ENCODE measurements at places on chromosomes 3 and 15. TPM values are rescaled to one million over a fixed set of nuclear protein-coding genes. Genes with fewer than 3 reads are reported as not detected.
A peak's percentile ranks its signal among the peaks of the same experiment; 100 is the strongest.

The ADAMTSL3 gene
- total RNA-seq, result 23.4 TPM

DNA sequence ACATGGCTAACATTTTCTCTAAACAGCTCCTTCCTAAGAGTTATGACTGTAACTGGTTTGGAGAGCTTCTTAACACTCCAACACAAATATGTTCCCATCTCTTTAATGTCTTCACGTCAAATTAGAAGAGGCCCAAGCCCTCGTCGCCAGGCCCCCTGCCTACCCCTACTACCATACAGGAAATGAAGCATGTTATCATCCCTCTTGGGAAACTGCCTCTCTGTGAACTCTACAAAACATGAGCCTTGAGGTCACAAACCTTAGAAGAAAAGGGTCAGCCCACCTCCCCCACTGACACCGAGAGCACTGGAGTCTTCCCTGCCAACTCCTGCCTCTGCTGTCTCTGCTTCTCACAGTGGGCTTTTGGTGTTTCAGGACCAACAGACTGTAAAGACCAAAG is 243.1 kb upstream of the STT3B start:
- peak; percentile 58 for DNase-seq

The CEP19 gene
- 1.5 TPM for total RNA-seq

The CADPS gene
- total RNA-seq, result 0.98 TPM

The PRSS50 gene
- total RNA-seq, result 0.35 TPM

The SLC35G2 gene
- total RNA-seq, result 5.4 TPM

The RTP3 gene
- total RNA-seq, result not detected

The FBN1 gene
- 30.8 TPM for total RNA-seq

DNA sequence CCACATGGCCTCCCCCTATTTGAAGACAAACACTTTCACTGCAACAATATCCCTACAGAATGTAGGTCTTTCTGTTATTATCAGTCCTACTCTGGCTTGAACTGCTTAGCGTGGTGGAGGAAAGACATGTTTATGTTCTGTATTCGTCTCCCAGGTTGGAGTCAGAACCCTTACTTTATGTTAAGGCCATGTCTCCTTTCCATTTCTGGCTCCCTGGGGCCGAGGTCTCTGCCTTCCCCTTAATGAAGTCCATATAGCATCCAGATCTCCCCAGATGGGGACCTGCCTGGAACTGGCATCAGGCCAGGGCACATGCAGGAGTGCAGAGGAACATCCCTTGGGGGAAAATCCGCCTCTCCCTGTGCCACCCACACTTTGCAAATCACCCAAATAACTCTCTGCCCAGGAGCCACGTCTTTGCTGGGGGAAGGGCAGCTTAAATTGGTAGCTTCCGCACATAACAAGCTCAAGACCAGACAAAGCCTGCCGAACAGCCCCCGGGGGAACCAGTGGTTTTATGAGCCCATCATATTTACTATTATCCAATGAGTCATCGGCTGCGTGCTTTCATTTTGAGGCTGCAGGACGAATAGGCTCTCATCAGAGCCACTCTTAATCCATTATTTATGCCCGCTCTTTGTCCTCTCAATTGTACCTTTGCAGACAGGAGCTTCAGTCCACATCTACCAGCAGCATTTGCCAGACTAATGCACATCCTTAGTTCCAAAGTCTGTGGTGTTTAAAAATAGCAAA is 237.0 kb downstream of the UACA start:
- DNase-seq, result peak; percentile 66

- DNase-seq, result no peak
Measured at GRCh38 chr3:193388361-193388760, 9.8 kb upstream of the ATP13A5 start.

- DNase-seq, result no peak
Measured at GRCh38 chr15:51812598-51812997, 16.9 kb upstream of the TMOD3 start.

The TEX55 gene
- total RNA-seq, result not detected
